ENCODE measurements at places on chromosomes 5 and 9.

- no peak for DNase-seq
Observed at GRCh38 chr9:114172981-114173833, 17.9 kb downstream of the COL27A1 start.

GRCh38 chr5:68343421-68343826 is 127.9 kb downstream of the PIK3R1 start:
- no peak for DNase-seq

DNA sequence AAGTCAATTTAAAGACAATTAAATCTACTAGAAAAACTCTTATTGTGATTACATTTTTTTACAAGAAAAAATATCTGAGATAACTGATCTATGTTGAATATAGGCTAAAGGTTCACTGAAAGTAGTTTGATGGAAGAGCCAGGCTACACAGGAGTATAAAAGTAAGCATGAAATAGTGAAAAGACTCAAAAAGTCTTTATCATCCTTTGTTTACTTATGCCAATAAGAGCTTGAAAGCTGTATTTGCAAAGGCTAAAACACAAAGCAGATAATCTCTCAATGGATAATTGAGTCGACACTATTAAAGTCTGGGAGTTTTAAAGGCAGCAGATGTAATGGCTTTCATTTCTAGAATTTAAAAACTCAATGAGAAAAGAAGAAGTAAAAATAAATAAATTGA is 42.0 kb downstream of the SSBP2 start:
- no peak for DNase-seq

GRCh38 chr9:706606-707459 is 134.7 kb upstream of the DMRT1 start:
- peak; percentile 3 for DNase-seq

GRCh38 chr5:59840200-59840601 is 53.3 kb downstream of the PDE4D start:
- DNase-seq: no peak

DNA sequence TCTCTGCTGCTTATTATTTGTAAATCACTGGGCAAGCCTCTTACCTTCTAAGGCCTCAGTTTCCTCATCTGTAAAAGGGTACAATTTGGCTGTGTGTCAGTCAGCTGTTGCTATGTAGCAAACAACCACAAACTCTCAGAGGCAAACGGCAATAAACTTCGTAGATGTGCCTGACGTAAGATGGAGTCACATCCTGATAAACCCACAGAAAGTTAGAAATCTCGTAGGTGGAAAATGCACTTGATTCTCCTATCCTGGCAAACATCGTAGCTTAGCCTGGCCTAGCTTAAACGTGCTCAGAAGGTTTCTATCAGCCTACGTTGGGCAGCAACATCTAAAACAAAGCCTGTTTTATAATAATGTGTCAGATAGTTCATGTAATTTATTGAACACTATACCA is 35.0 kb upstream of the UNC5A start:
- no peak for DNase-seq

DNA sequence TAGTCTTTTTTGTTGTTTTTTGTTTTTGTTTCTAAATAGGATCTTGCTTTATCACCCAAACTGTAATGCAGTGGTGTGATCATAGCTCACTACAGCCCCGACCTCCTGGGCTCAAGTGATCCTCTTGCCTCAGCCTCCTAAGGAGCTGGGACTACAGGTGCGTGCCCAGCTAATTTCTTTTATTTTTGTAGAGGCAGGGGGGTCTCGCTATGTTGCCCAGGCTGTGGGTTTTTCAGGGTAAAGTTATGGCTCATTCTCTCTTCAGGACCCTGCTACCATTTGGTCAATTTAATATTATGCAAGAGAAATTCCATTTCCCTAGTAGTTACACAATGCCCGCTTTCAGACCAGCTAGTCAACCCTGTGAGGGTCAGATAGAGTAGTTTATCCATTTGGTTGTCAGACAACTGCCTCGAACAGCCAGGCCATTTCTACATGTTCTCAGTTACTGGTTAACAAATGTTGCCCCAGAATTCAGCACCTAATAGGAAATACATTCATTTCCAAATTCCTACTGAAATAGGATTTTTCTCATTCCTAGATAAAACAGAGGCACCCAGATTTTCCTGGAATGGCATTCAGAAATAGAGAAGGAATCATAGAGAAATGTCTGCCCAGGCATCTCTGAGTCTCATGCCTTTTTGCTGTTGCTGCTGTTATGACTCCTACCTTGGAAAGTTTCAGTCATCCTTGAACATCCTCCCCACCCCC is 6.4 kb upstream of the GLIS3 start:
- no peak for DNase-seq

DNA sequence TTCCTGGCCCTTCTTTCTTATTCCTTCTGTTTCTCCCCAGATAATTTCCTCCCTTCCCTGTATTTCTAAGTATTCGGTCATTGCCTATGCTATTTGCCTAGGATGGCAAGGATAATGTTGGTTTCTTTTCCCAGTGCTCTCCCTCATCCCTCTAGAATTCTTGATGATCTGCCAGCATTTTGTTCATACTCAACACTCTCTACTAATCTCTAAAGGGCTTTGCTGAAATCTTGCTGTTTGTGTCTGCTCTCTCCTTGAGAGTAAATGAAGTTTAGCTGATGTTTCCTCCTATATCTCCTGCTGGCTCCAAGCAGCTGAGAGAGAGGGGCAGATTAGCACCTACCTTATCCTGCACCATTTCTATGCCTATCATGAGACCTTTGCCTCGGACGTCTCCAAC is 38.1 kb downstream of the AGXT2 start:
- DNase-seq: no peak

- DNase-seq: no peak
Observed at GRCh38 chr9:3277200-3277599, 248.6 kb downstream of the RFX3 start.

GRCh38 chr5:16064135-16064893 is 115.3 kb downstream of the MARCHF11 start:
- no peak for DNase-seq

- DNase-seq: no peak
Observed at GRCh38 chr9:6714176-6714575, 43.6 kb upstream of the KDM4C start.

DNA sequence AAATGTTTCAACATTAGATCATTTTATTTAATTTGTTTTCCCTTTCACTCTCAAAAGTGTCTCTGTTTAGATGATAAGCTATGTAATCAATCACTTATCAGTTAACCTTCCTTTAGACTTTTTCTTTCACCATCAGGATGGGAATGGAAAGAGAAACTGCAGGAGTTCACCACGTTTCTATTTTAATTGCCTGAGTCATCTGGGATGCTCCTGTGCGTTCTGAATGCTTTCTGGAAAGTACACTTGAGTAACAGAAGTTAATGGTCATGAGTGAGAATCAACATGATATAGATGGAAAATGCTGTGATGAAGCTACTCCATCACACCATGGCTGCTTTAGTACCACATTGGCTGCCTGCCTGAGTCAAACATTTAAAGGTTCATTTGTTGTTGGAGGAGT is 783.3 kb upstream of the CDH9 start:
- no peak for DNase-seq

- DNase-seq: no peak
Observed at GRCh38 chr5:93417490-93417889, 163.5 kb downstream of the NR2F1-AS1 start.

- DNase-seq: no peak
Observed at GRCh38 chr9:115226152-115226551, 108.2 kb upstream of the TNC start.

DNA sequence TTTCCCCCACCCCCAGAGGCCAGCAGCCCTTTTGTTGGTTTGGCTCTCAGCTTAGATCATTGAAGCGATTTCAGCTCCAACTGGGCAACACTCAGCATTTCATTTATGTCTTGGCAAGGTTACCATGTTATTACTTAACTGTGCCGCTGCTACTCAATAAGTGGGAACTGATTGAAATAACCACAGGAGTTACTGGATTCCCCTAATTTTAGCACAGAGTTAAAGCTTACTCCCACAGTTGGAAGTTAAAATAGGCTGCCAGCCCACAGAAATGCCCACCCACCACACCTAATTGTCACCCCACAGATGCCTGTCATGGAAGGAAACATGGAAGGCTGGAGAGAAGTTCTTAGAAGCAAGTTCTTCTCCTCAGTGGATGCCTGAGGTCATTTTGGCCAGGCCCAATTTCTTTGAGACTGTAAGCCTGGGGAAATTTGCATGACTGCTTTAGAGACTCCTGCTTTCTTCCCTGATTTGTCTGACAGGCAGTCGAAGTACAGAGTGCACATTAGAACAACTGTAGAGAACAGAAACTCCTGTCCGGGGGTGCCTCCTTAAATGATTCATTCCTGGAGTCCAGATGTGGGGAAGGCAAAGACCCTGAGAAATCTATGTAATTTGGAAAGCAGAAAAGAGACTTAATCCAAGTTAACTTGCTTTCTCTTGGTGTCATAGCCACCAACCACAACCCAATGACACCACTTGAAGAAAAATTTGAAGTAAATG is 370.0 kb downstream of the ZSWIM6 start:
- no peak for DNase-seq

DNA sequence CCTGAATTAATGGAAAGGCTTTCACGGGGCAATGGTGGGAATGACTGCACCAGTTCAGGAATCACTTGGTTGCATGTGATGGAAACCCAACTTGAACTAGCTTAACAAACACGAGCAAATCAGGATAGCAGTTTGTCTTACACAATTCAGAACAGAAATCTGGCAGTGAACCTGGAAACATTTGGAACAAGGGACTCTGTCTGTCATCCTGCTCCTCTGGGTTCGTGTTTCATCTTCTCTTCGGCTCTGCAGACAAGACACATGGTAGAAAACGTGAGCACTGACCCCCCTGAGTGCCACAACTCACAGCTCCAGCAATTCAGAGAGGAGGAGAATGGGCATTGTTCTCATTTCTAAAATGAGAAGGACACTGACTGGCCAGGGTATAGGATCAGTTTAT is 218.1 kb upstream of the NREP start:
- DNase-seq: no peak

- DNase-seq: no peak
Observed at GRCh38 chr9:92737216-92737606, 27.4 kb downstream of the BICD2 start.

DNA sequence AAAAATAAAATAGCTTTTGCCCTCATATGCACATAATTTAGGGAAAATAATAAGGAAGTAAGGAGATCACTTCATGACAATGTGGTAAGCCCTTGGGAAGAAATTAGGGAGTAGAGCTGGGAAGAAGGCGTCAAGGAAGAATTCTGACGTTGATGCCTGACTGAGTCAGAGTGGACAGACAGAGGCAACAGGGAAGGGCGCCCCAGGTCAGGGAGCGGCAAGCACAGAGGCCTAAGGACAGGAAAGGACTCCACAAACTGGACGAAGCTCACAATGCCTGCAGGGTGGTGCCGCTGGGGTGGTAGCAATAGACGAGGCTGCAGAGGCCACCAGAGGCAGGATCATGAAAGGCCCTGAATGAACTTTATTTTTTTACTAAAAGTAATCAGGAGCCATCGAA is 7.6 kb downstream of the DRD1 start:
- DNase-seq: no peak

- DNase-seq: no peak
Observed at GRCh38 chr5:132223861-132224260, 3.8 kb downstream of the P4HA2 start.

- no peak for DNase-seq
Observed at GRCh38 chr9:123016631-123017030, 16.8 kb upstream of the GPR21 start.

DNA sequence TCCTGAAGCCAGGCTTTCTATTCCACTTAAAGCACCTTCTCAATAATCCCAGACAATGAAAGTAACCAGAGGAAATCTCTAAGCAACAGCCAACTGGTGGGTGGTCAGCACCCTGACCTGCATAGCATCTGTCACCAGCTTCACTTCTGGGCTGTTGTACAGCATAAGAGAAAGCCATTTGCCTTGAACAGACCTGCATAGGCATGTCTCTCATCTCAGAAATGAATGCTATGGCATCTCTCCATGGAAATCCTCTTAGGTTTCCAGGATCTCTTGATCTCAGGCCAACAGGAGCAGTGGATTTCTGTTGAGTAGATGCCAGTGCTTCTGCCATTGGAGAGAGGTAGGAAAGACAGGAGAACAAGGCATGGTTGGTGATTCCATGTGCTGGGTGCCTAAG is 213.6 kb downstream of the GRIA1 start:
- no peak for DNase-seq

- DNase-seq: no peak
Observed at GRCh38 chr5:6743161-6743560, 29.9 kb downstream of the TENT4A start.

- peak; percentile 11 for DNase-seq
Observed at GRCh38 chr5:472076-472655, 29.2 kb downstream of the EXOC3 start.

- DNase-seq: no peak
Observed at GRCh38 chr5:56989676-56990075, 37.8 kb upstream of the MIER3 start.

GRCh38 chr9:109419531-109419930 is 78.6 kb downstream of the PTPN3 start:
- no peak for DNase-seq

GRCh38 chr5:107359033-107359915 is 311.5 kb downstream of the EFNA5 start:
- no peak for DNase-seq

GRCh38 chr5:173472164-173472563 is 143.9 kb upstream of the STC2 start:
- DNase-seq: no peak

- DNase-seq: no peak
Observed at GRCh38 chr9:105082843-105083242, 154.9 kb upstream of the ABCA1 start.

- DNase-seq: no peak
Observed at GRCh38 chr5:38163636-38164237, 94.6 kb upstream of the EGFLAM start.

Data from effector memory CD8-positive, alpha-beta T cell (primary cell).